ENCODE measurements at places on chromosomes 7 and 10.

- no peak for DNase-seq
Observed at GRCh38 chr10:26837139-26837538, 23.6 kb downstream of the ABI1 start.

DNA sequence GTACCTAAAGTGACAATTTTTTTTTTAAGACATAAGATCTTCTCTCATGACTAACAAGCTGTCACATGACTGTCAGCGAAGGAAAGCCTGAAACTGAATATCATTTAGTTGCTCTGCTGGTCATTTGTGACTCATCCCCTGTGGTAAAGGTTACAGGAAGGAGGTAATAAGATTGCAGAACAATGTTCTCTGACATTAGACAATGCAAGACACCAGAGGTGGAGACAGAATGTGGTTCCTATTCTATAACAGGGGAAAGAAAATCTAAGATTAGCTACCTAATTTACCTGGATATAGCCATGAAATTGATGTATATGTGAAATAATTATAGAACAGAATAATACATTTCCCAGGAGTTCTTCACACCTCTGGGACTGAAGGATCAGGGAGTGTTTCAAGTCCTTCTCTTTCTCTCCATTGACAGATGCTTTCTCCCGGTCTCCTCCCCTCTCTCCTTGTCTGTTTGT, 47.7 kb downstream of the LRGUK start:
- DNase-seq: no peak

DNA sequence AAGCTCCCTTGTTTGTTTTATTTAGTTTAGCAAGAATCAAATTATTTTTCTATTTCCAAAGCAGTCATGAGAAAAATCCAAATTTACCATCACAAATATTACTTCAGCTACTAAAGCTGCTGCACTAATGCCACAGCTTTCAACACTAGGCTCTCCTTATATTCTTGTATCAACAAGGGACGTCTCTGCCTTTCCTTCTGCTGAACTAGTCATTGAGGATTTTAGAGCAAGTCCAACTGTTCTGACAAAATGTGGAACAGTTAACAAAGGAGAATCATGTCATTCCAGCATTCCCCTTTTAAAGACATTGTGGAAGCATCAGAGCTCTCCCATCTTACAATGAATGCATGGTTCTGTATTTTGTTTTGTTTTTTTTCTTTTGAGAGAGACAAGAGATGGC, 28.6 kb downstream of the FAM13C start:
- no peak for DNase-seq

DNA sequence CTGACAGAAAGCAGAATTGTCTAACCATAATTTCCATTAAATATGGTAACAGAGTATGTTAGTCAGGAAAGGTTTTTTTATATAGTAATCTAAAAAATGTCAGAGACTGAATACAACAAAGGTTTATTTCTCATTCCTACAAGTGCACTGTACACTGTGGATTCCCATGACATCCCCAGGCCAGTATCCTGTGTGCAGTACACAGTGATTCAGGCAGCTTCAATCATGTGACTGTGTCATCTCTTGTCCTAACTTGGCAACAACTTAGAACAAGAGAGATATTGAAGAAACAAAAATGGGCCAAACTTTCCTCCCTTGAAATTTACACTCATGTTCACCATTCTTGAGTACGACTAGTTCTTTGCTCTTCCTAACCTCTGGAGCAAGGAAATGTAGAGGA, 189.8 kb upstream of the SEMA3A start:
- DNase-seq: no peak

DNA sequence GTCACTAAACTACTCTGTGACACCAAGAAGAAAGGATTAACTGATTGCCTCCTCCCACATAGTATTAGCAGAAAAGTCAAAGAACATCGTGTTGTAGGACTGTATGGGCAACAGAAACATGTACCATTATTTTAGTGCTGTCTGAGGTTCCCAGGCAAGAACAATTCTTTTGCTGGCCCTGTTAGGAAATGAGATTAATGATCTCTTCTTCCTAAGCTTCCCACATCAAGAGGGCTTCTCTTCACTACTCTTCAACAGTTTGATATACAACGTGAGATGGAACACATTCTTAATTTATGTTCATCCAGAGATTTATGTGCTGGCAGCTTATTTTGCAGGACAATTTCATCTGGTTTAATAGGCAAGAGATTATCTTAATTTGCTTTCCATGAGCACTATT, 219.6 kb downstream of the DOCK4 start:
- no peak for DNase-seq

GRCh38 chr10:64867501-64867962, 1346.3 kb downstream of the REEP3 start:
- no peak for DNase-seq

- no peak for DNase-seq
Observed at GRCh38 chr7:29488203-29488970, 75.2 kb upstream of the PRR15 start.

DNA sequence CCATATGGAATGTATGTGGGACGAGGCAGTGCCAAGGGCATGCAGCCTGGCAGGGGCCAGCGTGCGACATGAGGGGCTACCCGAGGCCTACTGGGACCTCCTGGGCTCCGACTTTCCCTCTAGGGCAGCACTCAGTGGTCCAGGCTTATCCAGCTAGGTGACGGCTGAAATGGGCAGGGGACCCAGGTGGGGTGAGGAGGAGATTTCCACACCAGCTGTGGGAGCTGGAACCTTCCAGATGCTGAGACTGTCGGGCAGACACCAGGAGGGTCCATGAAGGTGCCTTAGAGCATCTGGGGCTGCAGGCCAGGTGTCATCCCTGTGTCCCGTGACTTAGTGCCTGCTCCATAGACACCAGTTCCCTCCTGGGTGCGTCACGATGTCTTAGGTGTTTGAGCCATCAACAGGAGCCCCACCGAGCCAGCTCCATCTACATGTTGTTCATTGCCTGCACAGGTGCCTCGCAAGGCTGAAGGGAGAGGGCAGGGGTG, 13.4 kb downstream of the ZNF316 start:
- DNase-seq: no peak

DNA sequence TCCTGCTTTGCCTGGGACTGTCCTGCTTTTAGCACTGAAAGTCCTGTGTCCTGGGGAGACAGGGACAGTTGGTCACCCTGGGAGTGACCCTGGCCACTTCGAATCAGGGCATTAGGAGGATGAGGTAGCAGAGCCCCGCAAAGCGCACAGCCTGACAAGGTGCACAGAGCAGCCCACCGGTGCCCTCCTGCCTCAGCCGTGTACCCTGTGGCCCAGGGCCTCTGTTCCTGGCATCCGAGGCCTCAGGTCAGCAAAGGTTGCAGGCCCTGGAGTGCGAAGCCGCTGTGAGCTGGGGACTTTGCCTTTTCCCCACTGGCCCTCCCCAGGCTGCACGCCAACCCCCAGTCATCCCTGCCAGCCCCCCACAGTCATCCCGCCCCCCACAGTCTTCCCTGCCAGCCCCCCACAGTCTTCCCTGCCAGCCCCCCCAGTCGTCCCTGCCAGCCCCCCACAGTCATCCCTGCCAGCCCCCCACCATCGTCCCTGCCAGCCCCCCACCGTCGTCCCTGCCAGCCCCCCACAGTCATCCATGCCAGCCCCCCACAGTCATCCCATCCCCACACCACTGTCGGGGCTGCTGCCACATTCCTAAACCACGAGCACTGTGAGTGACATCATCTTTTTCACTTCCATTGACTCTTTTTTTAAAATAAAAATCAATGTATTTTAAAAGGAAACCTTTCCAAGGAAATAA, 91.8 kb downstream of the RGS10 start:
- no peak for DNase-seq

GRCh38 chr10:14102056-14102455, 228.7 kb downstream of the FRMD4A start:
- DNase-seq: no peak

GRCh38 chr10:114706458-114707055, 48.5 kb upstream of the ABLIM1 start:
- DNase-seq: no peak

DNA sequence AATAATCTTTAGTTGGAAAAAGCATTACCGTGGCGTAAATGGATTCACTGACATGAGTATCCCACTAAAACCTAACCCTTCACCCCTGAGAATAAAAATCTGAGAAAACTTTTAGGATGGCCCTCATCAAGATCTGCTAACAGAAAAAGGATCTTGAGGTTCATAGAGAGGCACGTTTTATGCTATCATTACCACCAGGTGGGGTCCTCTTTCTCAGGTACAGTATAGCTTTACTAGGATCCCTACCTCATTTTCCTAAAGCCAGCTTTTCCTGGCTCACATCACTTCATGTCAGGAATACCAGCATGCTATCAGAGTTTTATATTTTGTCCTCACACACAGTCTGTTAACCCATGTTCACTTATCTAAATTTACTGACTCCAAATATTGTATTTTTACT, 173.7 kb downstream of the POM121L12 start:
- no peak for DNase-seq

DNA sequence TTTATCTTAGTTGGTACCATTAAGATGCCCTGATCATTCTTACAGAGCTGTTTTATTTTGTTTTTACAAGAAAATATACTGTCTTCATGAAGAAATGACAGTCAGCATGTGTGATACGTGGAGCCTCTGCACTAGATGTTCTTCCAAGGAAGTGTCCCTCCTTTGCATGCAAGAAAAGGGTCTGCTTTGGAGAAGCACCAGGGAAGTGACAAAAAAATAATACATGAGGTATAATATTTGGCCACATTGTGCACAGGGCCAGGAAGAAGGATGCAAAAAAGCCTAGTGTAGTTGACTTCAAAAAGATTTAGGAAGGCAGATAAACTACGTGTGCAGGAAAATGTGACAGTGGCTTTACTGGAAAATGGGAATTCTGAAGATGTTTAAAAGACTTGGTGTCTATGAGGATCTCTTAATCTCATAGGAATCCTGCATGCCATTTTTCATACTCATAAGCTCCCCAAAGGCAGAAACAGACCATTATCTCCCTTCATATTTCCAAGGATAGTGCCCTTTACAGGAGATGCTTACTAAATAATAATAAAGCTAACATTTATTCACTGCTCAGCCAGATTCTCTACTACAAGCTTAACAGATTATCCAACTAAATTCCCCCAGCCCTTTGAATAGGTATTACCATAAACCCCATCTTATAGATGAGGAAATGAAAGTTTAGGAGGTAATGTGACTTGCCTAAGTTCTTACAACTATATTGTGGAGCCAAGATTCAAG, 284.2 kb downstream of the HPSE2 start:
- DNase-seq: no peak

DNA sequence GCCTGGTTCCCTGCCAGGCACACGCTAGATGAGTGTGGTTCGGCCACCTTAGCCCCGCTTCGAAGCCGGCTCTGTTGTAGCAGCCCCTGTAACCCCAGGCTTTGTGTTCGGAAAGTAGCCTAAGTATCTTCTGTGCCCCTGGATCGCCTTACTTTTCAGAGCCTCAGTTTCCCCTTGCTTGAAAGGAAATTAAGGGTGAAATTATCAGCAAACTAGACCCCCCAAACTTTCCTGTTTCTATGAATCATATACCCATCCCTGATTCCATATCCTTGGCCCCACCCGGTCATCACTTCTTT, 312 bp downstream of the PDCD11 start:
- no peak for DNase-seq

GRCh38 chr7:90645784-90646183, 49.7 kb downstream of the CDK14 start:
- no peak for DNase-seq

- DNase-seq: no peak
Observed at GRCh38 chr10:61765176-61766087, 102.7 kb downstream of the CABCOCO1 start.

DNA sequence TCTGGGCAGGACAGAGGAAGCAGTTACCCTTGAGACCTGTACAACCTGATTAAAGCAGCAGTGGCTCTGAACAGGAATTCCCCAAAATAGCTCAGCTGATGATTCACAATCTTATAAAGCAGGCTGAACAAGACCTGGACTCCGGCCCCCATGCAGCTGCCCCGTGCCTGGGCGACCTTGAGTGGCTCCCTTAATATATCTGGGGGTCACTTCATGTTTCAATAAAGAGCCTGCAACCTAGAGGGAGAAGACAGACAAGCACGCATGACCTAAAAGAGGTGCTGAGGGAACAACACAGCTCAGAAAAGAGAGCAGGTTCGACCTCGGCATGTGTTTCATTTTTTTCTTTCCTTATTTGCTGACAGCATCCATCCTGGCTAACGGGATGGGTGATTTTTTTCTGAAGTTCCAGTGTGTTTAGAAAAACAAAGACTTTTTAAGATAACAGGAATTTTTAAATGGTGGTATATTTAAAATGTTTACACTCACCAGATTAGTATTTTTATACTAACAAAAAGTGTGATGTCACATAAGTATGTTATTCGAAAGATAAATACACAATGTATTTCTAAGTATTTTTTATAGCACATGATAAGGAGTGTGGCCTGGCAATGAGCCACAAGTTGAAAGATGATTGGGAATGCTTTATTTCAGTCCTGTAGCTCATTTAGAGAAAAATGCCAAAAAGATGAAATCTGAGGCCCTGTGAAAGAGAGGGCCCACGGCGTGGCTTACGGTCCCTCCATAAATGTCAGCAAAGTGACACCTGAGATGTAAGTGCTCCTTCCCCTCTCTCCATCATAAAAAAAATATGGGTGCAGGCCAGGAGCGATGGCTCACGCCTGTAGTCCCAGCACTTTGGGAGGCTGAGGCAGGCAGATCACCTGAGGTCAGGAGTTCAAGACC, 161.3 kb downstream of the SLIT1 start:
- no peak for DNase-seq

- no peak for DNase-seq
Observed at GRCh38 chr7:133688483-133689239, 435.8 kb downstream of the EXOC4 start.

DNA sequence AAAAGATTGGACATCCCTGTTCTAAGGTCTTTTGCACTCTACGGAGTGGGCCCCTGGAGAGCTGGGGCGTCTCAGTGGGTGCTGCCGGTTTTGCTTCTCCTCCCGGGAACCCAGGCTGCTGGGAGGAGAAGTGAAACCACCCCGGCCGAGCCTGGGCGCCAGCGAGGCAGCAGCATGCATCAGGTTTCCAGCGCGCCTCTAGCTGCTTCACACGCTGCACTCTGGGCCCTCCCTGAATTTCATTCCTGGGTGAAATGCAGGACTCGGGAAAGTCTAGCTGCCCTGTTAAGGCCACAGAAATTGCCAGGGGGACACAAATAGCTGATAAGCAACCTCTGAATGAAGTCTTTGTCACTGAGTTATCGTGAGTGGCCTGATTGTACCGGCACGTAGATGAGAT, 127.4 kb downstream of the TRRAP start:
- DNase-seq: no peak

GRCh38 chr10:95290461-95291364, at the start of gene PDLIM1:
Gene PDLIM1 (minus strand): TSS chr10:95291003. CDS start chr10:95290915, 88 bp downstream.
- DNase-seq: no peak

DNA sequence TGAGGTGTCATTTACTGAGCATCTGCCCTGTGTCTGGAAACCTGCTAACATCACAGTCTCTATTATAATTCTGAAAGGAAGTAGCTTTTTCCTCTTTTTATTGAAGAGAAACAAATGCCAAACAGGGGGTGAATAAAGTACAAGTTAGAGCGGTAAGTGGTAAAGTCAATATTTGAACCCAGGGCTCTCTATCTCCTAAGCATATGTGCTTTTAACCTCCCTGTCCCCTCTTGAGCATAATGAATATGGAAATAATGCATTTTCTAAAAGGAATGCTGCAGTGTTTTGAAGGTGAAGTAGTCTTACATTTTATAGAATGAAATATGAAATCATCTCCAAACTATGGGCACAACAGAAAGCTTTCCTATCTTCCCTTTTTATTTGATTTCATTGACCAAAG, 196.7 kb downstream of the KIAA1217 start:
- no peak for DNase-seq

Measured in activated T-helper 1 cell treated with anti-CD3 and anti-CD28 coated beads, Interleukin-2, amount 50 U/mL, for 16 hours (primary cell).